ENCODE measurements at places on chromosomes 16 and 17.

DNA sequence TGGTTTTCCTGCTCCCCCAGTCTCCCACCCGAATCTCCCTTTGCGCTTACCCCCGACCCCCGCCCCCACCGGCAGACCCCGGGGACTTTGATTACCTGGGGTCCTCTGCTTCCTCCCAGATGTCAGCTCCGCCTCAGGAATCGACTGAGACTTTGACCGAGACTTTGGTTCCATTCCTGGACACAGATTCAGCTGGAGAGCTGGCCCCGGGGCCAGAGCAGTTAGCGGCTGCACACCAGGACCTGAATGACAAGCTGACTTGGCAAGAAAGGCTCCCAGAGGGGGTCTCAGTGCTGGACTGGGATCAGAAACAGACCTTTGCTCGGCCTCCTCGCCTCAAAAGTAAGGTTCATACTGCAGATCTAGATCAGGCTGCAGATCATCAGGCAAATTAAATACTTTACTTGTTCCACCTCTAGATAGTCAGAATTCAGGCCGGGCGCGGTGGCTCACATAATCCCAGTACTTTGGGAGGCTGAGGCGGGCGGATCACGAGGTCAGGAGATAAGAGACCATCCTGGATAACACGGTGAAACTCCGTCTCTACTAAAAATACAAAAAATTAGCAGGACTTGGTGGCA is 60.3 kb upstream of the FBXO47 start:
- no peak for DNase-seq

- DNase-seq: no peak
These were observed 559 bp downstream of the ITGAM start for GRCh38 chr16:31260136-31260931.

DNA sequence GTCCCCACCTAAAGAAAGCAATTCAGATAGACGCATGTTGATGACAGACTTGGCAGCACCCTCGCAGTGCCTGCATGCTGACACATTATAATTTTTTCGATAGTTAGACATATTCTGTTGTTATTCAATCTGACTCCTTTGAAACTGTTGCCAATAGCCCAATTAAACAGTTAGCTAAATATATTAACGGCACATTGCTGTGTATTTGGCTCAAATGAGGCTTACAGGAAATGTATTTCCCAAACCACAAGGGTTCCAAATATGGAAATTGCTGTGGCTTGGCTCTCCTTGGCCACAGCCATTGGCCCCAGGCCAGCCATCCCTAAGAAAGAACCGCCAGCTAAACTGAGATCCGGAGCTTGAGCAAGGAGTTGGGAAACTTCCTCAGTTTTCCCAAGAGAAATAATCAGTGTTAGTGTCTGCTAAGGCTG is 31.1 kb downstream of the C16orf82 start:
- DNase-seq: no peak

DNA sequence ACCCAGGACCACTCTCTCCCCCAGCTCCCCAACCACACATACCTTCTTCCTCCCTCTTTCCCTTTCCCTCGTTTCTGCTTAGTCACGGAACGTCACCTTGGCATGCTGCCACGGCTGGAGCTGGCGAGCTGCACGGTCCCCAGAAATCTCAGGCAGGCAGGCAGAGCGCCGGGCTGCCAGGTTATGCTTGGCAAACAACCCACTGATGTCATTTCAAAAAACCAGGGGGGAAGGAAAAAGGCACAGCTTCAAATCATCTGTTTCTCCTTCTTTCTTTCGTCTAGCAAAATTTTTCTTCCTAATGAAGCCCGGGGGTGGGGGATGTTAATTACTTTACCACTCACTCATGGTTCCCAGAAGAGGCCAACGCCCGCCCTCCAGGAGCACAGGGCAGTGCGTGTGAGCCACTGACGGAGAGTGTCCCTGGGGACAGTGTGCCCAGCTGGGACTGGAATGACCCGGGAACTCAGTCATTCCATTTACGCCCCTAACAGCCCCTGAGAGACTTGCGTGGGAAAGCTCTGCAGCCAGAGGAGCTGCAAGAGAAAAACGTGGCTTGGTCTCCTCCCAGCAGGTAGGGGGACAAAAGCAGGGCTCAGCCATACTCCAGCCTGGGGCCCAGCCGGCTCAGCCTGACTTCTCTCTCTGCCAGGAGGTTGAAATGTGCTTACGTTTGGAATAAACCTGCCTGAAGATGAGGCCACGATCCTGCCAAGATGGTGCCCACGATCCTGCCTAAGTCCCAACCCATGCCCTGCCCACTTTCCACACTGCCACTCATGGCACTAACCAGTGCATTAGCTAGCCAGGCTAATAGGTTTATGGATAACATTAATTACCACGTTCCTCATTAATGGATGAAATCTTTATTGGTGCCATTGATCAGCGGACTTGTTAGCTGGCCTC is 198.9 kb downstream of the ZFHX3 start:
- DNase-seq: no peak

GRCh38 chr17:63113167-63113566 is 147.1 kb downstream of the TANC2 start:
- no peak for DNase-seq

GRCh38 chr17:46092991-46093390 is 93.9 kb downstream of the STH start:
- no peak for DNase-seq

GRCh38 chr17:57652811-57653210 is 92.3 kb downstream of the CCDC182 start:
- DNase-seq: no peak

DNA sequence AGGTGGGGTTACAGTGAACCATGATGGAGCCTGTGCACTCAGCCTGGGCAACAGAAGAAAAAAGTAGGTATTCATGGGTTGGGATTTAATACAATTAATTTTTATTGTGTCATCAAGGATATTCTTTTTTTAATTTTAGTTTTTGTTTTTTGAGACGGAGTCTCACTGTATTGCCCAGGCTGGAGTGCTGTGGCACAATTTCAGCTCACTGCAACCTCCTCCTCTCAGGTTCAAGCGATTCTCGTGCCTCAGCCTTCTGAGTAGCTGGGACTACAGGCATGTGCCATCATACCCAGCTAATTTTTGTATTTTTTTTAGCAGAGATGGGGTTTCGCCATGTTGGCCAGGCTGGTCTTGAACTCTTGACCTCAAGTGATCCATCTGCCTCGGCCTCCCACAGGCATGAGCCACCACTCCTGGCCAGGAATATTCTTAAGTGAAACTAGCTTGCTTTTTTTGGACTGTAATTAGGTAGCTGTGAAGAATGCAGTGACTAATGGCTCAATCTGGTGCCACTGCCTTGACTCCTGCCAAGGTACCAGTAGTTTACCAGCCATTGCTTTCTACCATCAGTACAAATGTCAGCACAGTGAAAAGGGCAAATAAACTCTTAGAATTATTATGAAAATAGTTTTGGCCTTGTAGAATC is 4.8 kb downstream of the PPM1D start:
- DNase-seq: no peak

DNA sequence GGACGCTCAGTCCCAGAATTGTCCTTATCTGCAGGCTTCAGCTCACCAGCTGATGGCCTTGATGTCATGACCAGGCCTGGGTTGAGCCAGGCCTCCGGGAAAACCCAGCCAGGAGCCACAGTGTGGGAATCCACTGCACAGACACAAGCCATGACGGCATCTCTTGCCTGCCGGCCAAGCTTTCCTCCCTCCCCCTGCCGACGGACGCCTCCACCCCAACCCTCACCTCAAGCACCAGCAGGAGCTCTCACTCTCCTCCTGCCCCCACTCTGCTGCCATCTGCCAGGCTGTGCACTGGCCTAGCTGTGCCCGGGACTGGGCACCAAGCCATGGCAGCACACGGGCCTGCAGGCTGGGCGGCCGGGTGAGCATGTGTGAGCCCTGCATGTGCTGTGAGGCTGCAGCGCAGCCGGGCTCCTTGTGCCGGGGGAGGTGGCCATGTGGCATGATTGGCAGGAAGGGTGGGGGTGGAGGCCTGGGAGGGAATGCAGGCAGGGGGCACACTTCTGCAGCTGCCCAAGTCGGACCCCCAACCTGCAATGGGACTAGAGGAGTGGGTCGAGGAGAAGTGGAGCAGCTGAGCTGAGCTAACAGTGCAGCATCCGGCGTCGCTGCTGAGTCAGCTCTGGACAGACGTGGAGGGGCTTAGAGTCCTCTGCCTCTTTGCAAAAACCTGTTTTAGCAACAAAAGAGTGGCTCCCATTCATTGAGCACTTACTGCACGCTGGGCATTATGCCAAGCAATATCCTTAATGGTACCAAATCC is 268.5 kb downstream of the CBLN1 start:
- DNase-seq: no peak

- DNase-seq: no peak
These were observed 38.2 kb downstream of the PRPSAP2 start for GRCh38 chr17:18896146-18896545.

DNA sequence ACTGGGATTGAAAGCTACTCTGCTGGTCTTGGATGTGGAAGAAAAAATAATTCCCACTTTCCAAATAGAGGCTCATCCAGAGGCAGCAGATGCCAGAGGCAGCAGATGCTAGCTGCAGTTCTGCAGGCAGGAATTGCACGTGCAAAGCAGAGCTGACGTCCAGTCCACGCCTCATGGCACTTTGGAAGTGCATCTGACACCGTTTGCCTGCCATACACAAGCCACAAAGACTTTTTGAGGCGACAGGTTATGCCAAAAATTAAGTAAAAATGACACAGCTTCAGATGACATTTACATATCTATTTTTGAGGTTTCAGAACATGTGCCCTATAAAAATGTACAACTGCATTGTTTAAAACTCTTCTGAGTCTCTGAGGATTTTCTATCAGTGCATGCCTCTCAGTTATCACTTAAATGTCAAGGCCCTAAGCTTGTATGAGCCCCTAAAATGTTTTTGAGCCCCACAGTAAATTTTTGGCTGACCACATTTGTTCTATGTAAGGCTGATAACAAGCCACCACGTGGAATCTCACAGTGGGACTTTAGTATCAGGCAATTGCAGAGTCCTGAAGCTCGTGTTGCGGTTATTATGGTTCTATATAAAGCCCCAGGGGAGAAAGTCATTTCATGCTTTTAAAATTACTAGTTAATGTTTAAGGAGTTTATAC is 239.2 kb downstream of the PRKCA start:
- peak; percentile 71 for DNase-seq

GRCh38 chr17:2828397-2829038 is 32.3 kb downstream of the RAP1GAP2 start:
- DNase-seq: peak; percentile 71

DNA sequence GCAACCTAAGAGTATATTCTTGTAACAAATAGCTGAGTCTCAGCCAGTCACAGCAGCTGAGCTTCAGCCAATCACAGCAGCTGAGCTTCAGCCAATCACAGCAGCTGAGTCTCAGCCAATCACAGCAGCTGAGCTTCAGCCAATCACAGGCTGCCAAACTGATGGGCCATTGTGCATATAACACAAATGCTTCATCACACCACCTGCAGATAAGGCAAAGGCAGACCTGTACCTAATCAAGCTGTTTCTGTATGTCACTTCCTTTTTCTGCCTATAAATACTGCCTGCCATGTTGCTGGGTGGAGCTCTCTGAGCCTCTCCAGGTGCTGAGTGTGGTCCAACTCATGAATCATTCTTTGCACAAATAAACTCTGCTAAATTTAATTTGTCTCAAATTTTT is 19.9 kb downstream of the MYH13 start:
- no peak for DNase-seq

DNA sequence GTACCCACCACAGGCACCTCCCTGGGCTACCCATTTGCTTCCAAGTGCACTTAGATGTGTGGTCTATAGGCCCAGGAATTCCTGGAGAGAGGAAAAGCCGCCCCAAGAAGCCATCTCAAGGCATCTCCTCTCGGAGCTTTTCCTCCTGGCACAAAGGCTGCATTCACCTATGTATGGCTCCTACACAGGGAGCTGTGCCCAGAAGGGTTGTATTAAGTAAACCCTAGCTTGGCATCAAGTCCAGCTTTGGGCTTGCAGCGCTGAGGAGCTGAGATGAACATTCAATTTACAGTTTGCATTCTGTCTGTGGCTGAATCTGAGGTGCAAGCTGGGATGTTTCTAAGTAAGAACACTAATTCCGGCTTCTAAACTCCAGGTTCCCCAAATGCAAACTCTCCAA is 81.3 kb downstream of the CDYL2 start:
- DNase-seq: no peak

DNA sequence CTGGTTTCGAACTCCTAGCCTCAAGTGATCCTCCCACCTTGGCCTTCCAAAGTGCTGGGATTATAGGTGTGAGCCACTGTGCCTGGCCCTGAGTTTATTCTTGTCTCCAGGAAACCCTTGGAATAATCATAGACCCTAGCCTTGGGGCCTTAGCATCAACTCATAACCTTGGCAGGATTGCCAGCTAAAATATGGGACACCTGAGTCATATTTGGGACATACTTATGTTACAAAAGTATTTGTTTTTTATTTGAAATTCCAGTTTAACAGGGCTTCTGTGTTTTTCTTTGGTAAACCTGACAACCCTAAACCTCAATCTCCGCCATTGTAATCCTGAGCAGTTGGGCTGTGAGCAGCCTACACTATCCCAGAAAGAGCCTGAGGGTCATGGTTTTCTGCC is 28.6 kb upstream of the TNS4 start:
- DNase-seq: no peak

GRCh38 chr16:65285128-65286048 is 163.5 kb upstream of the CDH11 start:
- no peak for DNase-seq

DNA sequence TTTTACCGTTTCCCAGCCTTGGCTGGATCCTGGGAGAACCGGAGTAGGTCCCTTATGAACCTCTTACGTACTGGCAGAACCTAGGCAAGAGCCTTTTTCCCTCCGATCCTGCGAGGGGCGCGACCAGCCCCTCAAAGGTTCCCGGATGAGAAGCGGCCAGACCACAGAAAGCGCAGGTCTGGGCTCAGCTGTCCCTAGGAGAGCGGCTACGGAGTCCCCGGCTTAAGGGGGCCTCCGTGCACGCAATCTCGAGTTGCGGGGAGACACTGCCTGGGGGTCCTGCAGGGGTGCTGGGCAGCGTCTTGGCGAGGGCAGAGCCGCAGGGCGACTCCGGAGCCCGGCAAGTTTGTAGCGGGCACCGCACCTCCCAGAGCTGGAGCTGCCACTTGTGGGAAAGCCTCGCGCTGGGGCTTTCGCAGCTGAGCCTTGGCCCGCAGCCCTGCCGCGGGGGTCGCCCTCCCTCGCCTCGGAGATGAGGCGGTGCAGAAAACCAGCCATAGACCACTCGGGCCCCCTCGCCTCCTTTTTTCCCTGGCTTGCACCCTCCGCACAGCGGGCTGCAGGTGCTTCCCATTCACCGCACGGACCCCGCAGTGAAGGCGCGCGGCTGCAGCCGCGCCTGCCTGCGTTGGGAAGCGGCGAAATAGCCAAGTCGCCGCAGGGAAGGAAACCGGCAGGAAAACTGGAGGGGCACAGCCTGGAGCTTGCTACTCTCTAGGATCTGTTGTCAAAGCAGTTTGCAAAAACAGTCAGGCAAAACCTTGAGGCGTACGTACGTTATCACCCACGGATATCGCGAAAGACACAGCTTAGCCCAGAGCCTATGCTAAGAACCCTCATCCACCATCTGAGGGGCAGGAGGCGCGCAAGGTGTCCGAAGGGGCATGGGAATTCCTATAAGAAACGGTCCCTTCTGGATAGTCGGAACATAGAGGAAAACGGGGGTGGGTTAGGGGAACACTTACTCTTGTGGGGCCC is 834 bp downstream of the CDH8 start:
- no peak for DNase-seq

- DNase-seq: no peak
These were observed 8.7 kb upstream of the BEAN1 start for GRCh38 chr16:66418165-66418962.
